NCI-H226 (cell line): ENCODE measurements at places on chromosomes 11 and 22.

- no peak for DNase-seq
Observed at GRCh38 chr11:46612326-46612725, 4.7 kb downstream of the HARBI1 start.

DNA sequence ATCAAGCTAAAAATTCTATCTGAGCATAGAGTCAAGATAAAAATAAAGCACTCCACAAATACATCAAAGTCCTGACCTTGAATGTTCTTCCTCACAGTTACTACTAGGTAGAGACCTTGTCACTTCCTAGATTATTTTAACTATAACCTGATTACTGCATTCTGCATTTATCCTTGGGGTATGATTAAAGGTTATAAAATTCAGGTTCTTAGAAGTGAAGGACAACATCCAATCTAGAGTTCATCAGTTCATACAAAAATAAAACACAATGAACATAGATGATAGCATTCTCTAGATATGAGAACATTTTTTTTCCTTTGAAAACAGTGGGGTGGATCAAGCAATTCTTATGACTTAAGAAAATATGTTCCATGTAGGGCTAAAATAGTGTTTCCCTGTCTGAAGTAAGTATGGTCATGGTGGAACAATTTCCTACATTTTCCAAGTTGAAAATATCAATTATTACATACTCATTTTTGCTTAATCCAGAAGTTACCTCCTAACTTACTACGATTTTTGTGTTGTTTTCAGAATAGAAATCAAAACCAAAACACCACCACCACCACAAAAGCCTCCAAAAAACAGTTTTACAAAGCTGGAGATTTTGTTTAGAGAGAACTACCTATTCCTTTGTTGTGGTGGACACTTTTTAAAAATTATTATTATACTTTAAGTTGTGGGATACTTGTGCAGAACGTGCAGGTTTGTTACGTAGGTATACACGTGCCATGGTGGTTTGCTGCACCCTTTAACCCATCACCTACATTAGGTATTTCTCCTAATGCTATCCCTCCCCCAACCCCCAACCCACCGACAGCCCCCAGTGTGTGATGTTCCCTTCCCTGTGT lies 112.0 kb upstream of the DDI1 start:
- peak; percentile 14 for DNase-seq

DNA sequence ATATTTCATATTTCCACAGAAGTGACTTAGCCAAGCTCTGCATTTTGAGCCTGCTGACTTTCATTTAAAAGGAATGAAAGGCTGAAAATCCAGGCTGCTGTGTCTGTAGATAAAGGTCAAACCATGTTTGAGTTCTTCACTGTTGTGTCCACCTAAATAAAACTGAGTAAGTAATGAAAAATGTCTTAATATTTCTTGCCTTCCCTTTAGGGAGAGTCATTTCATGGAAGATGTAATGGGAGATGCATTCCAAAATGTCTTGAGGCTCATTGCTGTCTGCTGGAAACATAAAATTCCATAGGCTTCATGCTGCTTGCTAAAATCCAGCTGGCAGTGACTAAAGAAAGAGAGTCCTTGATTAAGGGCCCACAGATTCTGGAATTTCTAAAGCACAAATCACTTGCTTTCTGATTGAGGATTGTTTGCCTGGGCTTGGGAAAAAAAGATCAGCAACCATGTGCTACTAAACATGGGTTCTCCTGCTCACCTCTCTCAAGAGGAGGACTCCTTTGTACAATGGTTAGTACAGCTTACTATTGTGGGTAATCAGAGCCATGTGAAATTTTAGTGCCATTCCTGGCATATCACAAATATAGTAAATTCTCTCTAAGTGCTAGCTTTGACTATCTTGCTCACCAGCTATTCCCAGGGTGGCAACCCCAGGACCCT lies 56.9 kb downstream of the PANX1 start:
- DNase-seq = no peak

- DNase-seq = no peak
Observed at GRCh38 chr11:3198815-3199214, 19.8 kb downstream of the MRGPRG start.

GRCh38 chr11:62402226-62402959 lies 16.4 kb upstream of the SCGB1A1 start:
- DNase-seq = no peak

DNA sequence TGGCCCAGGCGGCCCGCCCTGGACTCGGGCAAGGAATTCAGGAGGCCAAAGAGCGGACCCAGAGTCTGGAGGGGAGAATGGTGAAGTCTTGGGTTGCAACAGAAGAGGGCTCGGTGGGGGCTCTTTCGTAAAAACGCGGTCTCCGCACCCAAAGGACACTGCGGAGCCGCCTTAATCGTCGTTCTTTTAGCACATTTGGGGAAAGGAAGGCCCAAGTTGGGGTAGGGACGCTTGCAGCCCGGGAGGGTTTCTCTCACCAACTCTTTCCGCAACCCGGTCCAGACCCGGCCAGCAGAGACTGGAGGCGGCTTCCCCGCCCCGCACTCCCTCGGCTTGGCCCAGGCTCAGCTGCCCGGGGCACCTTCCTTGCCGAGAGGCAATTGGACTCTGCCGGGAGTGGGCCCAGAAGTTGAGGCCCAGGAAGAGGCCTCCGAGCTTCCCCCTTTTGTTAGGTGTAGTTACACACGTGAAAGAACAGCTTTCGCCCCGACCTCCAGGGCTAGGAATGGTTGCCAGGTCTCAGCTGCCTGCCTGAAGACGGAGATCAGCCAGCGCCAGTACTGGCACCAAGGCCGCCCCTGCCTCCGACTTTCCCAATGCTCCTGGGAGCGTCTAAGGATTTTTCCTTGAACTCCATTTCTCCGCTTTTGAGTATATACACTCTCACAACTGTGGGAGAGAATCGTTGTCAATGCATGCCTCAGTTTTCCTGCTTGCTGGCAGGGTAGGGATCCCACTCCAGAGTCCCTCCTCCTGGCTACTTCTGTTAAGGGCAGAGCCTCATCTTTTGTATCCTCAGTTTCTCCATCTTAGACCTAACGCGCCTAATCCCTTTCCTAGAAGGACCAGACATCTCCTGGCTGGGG lies 3.7 kb downstream of the ALX4 start:
- DNase-seq = no peak

- DNase-seq = no peak
Observed at GRCh38 chr11:102551169-102551781, 20.7 kb upstream of the MMP7 start.

DNA sequence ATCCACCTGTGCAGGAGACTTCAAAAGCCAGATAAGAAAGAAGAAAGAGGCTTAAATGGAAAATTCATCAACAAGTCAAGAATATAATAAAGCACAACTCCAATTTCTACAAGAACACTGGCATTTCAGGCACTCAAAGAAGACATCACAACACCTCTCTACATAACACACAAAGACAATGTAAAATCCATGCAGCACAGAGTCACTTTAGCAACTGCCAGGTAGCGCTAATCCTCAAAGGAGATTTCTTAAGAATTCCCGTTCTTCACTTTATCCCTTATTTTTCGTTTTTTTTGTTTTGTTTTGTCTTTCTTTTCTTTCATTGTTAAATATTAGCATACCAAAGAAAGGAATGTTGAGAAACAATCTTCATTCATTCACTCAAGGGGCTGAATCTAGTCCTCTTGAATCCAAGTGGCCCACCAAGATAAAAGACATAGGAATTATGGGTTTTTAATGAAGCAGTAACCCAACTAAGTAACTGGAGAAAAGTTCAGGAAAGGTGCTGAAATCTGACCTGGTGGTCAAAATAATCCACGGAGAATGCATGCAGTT lies 95.0 kb downstream of the CADM1 start:
- no peak for DNase-seq

DNA sequence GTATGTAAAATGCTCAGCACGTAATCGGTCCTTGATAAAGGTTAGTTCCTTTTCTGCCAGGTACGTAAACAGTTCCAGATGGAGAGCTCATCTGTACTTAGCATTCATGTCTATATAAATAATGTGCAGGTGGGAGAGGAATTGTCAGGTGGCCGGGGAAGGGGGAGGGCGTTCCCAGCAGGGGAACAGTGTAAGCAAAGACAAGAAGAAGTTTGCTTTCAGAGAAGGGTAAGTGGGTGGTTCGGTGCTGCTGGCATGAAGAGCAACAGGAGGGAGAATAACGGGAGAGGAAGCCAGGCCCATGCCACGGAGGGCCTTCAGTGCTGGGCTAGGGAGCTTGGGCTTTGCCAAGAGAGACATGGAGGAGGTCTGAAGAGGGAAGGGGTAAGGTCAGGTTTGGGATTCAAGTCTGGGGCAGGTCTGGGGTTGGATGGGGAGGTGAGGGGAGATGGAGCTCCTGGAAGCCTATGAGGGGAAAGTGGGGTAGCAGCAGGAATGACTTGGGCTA lies 11.4 kb upstream of the WNT11 start:
- DNase-seq = no peak

DNA sequence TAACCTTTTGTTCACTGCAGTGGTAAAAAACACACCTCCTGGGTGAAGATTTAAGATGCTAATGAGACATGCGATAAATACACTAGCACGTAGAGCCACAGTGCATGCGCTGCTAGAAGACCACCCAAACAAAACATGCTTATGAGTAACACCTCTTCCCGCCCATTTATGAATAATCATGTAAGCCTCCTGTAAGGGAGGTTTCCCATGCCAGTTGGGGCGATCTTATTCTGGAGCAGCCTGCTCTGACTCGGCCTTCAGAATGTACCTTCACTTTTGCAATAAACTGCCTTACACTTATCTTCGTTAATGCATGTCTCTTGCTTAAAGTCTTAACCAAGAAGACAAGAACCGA lies 18.1 kb upstream of the SCARF2 start:
- DNase-seq = no peak

GRCh38 chr11:43947003-43947500 lies 4.6 kb downstream of the C11orf96 start:
- no peak for DNase-seq

GRCh38 chr11:67538306-67538705 lies 15.1 kb upstream of the CABP2 start:
- DNase-seq = peak; percentile 35

GRCh38 chr22:32674925-32675825 lies 126.3 kb upstream of the TIMP3 start:
- no peak for DNase-seq

GRCh38 chr11:73225001-73225686 lies 7.1 kb downstream of the P2RY2 start:
- DNase-seq = no peak

GRCh38 chr11:119975561-119976152 lies 162.3 kb downstream of the TRIM29 start:
- DNase-seq = no peak

GRCh38 chr11:84566671-84567070 lies 1060.5 kb downstream of the DLG2 start:
- no peak for DNase-seq

GRCh38 chr22:42272431-42272999 lies 2.1 kb upstream of the TCF20 start:
- DNase-seq = no peak

DNA sequence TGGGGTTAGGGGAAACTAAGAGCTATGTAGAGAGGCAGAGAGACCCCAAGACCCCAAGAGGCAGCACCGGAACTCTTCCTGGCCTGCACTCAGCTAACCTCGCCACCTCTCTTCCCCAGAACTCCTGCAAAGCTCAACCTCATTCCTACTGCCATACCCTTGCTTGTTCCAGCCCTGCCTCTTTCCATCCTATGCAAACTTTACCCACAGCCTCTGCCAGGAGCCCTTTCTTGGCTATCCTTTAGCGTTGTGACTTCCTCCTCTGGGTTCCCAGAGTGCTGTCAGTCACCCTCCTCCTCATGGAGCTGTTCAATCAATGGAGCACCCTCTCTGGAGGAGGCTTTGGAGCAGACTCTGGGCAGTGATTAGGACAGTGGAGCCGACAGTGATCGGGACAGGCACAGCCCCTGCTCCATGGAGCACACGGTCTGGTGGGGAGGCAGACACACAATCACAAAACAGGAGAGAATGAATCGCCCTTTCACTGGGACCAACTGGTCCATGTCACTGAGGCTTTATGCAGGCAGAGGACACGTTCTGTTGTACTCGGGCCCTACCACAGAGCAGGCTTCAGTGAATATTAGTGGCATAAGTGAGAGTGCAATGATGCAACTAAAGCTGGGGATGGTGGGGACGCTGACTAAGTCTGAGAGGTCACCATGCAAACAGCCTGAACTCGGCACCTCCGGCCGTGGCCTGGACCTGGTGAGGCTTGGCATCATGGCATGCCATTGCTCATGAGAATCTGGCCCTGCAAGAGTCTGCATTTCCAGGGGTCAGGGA lies 24.6 kb upstream of the P2RY2 start:
- DNase-seq = no peak

DNA sequence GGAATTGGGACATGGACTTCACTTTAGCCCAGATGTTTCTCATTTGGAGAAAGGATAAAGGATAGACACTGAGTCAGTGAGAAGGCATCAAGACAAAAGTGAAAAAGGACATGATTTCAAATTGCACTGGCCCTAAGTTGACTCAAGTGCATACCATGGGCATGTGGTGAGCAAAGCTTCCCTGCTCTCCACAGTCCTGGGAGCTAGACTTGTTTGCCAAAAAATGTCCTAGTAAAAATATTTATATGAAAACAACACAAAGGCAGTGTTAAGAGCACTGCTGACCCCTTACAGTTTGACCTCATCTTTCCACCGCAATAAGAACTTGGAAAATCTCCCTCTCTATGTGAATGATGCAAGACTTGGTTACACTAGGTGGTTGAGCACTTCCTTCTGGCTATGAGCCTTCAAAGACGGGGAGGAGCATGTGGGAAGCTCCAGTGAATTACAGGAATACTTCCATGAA lies 46.5 kb upstream of the FIBIN start:
- DNase-seq = peak; percentile 78

DNA sequence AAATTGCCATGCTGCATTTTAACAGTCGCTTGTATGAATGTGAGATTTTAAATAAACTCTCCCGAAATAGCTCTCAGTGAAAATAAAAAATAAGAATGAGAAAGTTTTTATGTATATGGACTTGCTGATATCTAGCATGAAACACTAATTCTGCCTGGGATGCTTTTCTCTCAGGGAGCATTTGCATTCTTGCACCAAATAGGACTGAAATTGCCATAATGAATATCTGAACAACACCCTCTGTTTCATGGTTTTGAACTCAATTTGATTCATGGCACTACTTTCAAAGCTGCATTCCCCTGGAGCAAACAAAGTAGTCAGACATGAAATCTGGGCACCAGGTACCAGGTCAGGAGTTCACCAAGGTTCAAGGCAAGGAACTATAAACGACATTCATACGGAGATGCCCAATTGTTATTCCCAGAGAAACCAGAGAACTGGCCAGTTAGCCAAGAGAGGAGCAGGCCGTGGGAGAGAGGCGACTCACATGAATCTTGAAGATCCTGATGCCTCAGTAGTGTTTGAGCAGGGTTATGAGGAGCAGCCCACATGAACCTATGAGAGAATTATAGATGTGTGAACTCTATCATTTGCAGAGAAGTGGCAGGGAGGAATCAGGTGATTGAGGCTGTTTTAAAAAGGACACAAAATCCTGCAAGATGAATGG lies 270.6 kb upstream of the ZC3H12C start:
- DNase-seq = no peak
